ENCODE measurements at places on chromosomes 6 and 20. TPM values are rescaled to one million over a fixed set of nuclear protein-coding genes. Genes with fewer than 3 reads are reported as not detected.

DNA sequence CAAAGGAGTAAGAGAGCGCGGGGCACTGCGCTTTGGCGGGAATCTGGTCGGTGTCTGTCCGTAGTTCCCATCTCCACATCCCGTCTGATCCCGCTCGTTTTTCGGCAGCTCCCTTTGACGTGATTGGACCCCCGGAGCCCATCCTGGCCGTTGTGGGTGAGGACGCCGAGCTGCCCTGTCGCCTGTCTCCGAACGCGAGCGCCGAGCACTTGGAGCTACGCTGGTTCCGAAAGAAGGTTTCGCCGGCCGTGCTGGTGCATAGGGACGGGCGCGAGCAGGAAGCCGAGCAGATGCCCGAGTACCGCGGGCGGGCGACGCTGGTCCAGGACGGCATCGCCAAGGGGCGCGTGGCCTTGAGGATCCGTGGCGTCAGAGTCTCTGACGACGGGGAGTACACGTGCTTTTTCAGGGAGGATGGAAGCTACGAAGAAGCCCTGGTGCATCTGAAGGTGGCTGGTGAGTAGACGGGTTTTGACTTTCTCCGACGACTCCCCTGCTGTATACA, 1.4 kb downstream of the BTN1A1 start:
- peak; percentile 9 for DNase-seq

GRCh38 chr20:50194422-50194830, 3.8 kb downstream of the CEBPB start:
- DNase-seq: no peak

DNA sequence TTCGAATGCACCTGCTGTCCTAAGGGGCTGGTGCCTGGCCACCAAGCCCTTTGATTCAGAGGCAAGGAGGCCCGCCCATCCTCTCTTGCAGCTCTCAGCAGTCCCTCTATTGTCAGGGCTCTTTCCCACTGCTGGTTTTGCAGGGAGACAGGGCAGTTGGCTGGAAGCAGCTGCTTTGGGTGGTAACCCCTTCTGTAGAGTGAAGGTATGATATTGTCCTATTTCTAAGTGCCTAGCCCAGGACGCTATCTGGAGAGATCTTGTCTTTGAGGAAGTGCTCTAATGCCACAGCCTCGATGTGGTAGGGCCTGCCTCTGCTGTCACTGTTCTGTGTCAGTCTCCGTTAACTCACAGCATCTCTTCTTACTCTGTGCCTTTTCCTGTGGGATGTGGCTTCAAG, 5.6 kb downstream of the PLCG1 start:
- DNase-seq: no peak

DNA sequence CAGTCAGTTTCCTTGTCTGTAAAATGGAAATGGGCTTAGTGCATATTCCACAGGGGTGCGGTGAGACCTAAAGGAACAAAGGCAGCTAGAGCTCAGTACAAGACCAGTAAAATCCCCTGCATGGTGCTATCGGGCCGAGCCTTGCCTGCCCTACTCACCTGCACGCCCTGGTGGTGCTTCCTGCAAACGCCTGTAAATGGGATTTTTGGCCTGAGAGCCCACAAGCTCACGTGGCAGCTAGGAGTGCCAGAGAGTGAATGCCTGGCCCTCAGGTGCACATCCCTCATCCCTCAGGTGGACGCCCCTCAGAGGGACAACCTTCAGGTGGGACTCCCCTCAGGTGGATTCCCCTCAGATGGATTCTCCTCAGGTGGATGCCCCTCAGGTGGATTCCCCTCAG, 48.0 kb upstream of the VSX1 start:
- DNase-seq: no peak

- no peak for DNase-seq
Observed at GRCh38 chr6:2973676-2974075, 2.3 kb upstream of the SERPINB6 start.

- no peak for DNase-seq
Observed at GRCh38 chr6:170441316-170441715, 111.8 kb downstream of the PSMB1 start.

Gene NR2E1
- polyA plus RNA-seq: not detected

- DNase-seq: no peak
Observed at GRCh38 chr6:128465368-128466343, 54.7 kb downstream of the PTPRK start.

Gene RIMS1
- 2.2 TPM for polyA plus RNA-seq

Gene SAMHD1
- 23.1 TPM for polyA plus RNA-seq

- no peak for DNase-seq
Observed at GRCh38 chr6:23305325-23305943, 736.1 kb downstream of the HDGFL1 start.

Measured in left renal cortex interstitium (tissue), 4 donors.